ENCODE measurements at places on chromosomes 3 and 15. TPM values are rescaled to one million over a fixed set of nuclear protein-coding genes. Genes with fewer than 3 reads are reported as not detected.
A peak's percentile ranks its signal among the peaks of the same experiment; 100 is the strongest.

- no peak overlapping the region for H3K4me3 ChIP-seq
- no peaks in the 10 kb centered on the region for H3K4me1 ChIP-seq
- H3K27me3 ChIP-seq, result no peaks in the 10 kb centered on the region
- peak; percentile 85 for DNase-seq
- no peaks in the 10 kb centered on the region for H3K36me3 ChIP-seq
These were observed 75.6 kb downstream of the APBA2 start for GRCh38 chr15:28961391-28961790.

DNA sequence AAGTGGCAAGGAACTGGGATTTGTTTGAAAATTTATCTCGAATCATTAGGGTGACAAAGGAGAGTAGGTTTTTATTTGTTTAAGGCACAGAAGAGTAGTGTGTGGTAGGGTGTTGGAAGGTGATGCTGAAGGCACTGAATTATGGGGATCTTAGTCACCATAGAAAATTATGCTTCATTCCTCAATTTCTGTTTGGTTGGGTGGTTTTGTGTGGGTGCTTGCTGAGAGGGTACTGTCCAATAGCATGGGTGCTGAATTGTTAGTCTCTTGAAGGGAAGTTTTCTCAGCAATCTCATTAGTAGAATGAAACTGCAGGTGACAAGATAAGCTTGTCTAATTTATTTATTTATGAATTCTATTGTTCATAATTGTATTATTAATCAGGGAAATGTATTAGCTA lies 610.9 kb downstream of the AGBL1 start:
- no peak for DNase-seq
- H3K27ac ChIP-seq, result no peak overlapping the region
- H3K4me3 ChIP-seq, result no peak overlapping the region
- no peaks in the 10 kb centered on the region for H3K36me3 ChIP-seq

DNA sequence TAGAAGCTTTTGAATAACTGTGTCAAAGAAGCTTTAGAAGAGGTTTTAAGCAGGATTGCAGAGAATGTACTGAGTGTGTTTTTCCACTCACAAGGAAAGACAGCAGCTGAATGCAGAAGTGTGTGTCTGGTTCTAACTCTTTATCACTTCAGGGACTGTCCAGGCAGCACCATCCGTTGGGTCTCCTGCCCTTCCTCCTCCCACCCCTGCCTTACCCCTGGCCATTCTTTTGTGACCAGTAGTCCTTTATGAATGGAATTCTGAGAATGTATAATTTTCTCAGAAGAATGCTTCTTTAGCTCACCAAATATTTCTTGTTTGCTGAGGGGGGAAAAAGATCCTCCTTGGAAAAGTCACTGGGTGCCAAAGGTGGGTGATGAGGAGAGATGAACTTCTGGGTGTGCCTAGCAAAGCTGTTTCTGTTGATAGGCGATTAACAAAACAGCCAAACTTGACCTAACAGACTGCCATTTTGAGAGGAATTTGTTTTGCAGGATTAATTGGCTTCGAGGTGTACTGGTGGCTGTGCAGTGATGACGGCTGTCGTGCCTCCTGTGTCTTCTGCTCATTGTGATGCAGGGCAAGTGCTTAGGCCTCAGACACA lies 70.9 kb downstream of the IGF1R start:
- no peaks in the 10 kb centered on the region for H3K36me3 ChIP-seq
- DNase-seq, result no peak
- H3K27ac ChIP-seq, result no peak overlapping the region
- no peak overlapping the region for H3K4me3 ChIP-seq
- peaks cover 84% of the 10 kb centered on the region for H3K4me1 ChIP-seq
- no peaks in the 10 kb centered on the region for H3K27me3 ChIP-seq

- no peak overlapping the region for H3K27ac ChIP-seq
- H3K4me3 ChIP-seq, result no peak overlapping the region
- no peaks in the 10 kb centered on the region for H3K36me3 ChIP-seq
- DNase-seq, result no peak
- H3K4me1 ChIP-seq, result peaks cover 8% of the 10 kb centered on the region
These were observed 16.5 kb upstream of the P2RY13 start for GRCh38 chr3:151345859-151346258.

HEXA gene
- total RNA-seq, result 82.5 TPM

- no peaks in the 10 kb centered on the region for H3K27me3 ChIP-seq
- H3K36me3 ChIP-seq, result no peaks in the 10 kb centered on the region
- no peak overlapping the region for H3K4me3 ChIP-seq
- no peak for DNase-seq
- H3K27ac ChIP-seq, result no peak overlapping the region
These were observed 26.9 kb downstream of the TRIM69 start for GRCh38 chr15:44763187-44763586.

GRCh38 chr15:68526269-68526668 lies 52.5 kb upstream of the CORO2B start:
- H3K27me3 ChIP-seq, result no peaks in the 10 kb centered on the region
- DNase-seq, result no peak
- no peak overlapping the region for H3K4me3 ChIP-seq
- H3K4me1 ChIP-seq, result peaks cover 12% of the 10 kb centered on the region
- H3K27ac ChIP-seq, result peak overlapping the region; percentile 47

DNA sequence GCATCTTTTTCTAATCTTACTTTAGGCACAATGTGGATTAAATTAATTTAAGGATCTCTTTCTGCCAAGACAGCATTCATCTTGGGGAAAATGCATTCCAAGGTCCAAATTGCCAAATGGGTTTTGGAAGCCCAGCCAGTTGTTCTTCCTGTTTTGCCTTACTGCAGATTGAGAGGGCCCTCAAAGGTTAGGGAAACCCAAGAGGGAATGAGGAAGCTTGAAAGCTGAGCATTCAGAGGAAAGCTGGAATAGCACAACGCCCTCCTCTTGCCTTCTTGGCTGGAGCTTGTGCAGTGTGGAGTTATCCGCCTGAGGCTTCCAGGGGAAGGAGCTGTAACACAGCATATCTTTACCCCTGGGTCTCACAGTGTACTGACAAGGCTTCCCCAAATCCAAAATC lies 18.2 kb upstream of the SACM1L start:
- peak overlapping the region; percentile 37 for H3K27ac ChIP-seq
- peaks cover 59% of the 10 kb centered on the region for H3K4me1 ChIP-seq
- H3K4me3 ChIP-seq, result no peak overlapping the region
- H3K27me3 ChIP-seq, result no peaks in the 10 kb centered on the region
- DNase-seq, result no peak

MME gene
- total RNA-seq, result 18.4 TPM

GRCh38 chr3:178646186-178646862 lies 110.1 kb downstream of the KCNMB2 start:
- no peak overlapping the region for H3K27ac ChIP-seq
- H3K4me1 ChIP-seq, result no peaks in the 10 kb centered on the region
- no peaks in the 10 kb centered on the region for H3K36me3 ChIP-seq
- no peak overlapping the region for H3K4me3 ChIP-seq
- no peaks in the 10 kb centered on the region for H3K27me3 ChIP-seq
- DNase-seq, result no peak
